Ovary (tissue), 10 donors: ENCODE measurements at places on chromosomes 13 and 19.

- DNase-seq, result no peak
Observed at GRCh38 chr19:1408300-1409203, 1.2 kb downstream of the DAZAP1 start.

DNA sequence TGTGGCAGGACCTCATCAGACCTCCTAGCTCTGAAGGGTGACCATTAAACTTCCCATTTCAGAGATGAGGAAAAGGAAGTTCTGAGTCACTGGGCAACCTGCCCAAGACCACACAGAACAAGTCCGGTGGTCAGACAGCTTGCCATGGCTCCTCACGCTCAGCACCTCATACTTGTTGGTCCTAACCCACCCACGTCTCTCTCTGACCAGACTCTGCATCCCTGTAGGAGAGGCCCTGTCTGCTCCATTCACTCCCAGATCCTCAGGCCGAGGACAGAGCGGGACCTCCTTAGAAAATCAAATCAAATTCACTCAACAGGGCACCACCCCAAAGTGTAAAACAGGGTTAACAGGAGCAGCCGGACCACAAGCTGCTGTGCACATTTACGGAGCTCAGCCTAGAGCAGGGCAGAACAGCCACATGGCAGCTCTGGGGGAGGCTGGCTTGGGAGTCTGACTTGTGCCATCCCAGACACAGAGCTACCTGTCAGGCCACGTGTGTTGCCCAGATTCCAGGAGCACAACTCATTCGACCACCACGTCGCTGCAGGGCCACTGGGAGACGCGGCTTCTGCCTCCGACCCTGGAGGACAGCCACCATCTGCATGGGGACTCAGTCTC is 1.7 kb downstream of the MIER2 start:
- peak; percentile 47 for DNase-seq

DNA sequence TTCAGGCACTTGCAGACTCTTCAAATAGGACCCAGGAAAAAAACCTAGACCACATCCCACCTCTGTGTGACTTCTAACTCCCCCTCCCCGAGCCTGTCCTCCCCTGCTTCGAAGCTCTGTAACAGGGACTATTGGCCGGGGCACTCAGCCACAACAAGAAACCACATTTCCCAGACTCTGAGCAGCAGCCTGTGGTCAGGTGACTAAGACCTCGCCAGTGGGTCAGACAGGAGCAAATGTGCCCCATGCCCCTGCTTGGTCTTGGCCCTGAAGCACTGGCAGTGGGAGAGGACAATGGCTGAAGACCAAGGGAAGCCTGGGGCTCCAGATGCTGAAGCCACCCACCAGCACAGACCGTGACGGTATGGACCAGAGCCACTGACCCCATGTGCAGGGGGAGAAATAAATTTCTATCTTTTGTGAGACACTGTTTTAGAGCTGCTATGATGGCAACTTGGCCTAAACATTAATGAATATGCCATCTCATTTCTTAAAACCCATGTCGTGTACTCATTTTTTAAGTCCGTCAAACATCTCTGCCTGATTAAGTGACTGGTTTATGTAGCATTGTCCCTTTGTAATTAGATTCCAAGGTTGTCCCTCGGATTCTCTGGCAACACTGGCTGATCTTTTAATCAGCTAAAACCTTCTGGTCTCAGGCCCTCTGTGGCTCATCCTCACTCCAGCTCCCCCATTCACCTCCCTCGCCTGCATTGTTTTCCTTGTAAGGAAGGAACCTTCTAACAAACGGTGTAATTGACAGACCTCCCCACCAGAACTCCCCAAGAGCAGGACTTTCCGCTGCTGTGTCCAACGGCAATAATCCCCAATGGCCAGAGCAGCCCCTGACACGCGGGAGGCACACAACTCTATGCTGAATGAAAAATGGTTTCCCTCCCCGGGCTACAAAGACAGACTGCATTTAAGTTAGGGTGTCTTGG is 98.4 kb downstream of the STK24 start:
- DNase-seq, result no peak

DNA sequence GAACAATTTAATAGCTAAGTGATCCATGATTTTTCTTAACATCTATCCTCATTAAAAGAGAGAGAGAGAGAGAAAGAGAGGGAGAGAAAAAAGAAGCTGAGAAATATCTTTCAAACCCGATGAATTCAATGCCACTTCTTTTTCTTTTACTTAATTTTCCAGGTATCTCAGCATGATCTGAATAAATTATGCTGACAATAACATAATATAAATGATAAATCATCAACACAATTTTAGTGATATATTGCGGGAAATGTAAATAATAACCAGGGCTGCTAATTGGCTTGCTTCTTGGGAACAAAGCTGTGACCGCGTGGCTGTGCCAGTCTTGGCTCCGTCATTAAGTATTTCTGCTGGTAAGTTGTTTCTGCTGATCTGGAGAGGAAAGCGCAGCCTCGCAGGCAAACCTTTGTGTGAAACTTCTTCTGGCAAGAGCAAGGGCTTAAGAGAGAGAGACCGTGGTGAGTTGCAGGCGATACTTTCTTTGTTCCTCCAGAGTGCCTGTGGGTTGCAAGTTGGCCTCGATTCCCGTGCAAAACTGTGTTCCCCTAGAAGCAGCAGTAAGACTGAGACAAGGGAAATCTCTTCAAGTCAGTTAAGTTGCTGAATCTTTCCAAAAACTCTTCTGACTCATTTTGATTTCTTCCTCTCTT is 489.1 kb upstream of the TSHZ3 start:
- DNase-seq, result peak; percentile 40

GRCh38 chr19:18774782-18775444 is 16.2 kb downstream of the COMP start:
- peak; percentile 23 for DNase-seq
